Stimulated activated CD4-positive, alpha-beta T cell treated with anti-CD3 and anti-CD28 coated beads, Interleukin-4, amount 100 ng/mL, for 1 hour (primary cell): ENCODE measurements at places on chromosomes 16 and 17.

GRCh38 chr17:1221209-1221608 is 41.4 kb upstream of the ABR start:
- DNase-seq = no peak

GRCh38 chr16:1426734-1427471 is 4.0 kb upstream of the PERCC1 start:
- DNase-seq = no peak

- no peak for DNase-seq
These were observed 7.3 kb upstream of the IL34 start for GRCh38 chr16:70638814-70639792.

GRCh38 chr17:74618451-74618850 is 5.1 kb downstream of the CD300E start:
- no peak for DNase-seq

DNA sequence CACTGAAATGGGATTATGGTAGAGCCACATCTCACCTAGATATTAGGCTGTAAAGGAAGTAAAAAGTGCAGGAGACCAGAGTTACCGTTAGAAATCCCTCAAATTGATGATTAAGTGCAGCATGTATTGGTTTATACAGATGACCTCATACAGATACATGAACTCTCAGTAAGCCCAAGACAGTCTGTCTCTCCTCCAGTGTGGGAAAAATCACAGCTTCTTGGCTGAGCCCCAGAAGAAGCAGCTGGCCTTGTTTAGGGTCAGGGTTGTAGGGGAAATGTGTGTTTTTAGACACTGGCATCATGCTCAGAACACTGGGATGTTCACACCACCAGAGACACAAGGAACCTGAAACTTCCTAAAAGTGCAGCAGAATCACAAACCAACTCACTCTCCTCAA is 135.9 kb downstream of the KATNIP start:
- DNase-seq = no peak

- no peak for DNase-seq
These were observed 17.5 kb downstream of the HELZ start for GRCh38 chr17:67227488-67227887.

GRCh38 chr16:70258065-70258464 is 6.3 kb upstream of the EXOSC6 start:
- no peak for DNase-seq

GRCh38 chr16:87057951-87058560 is 259.1 kb downstream of the C16orf95 start:
- no peak for DNase-seq

DNA sequence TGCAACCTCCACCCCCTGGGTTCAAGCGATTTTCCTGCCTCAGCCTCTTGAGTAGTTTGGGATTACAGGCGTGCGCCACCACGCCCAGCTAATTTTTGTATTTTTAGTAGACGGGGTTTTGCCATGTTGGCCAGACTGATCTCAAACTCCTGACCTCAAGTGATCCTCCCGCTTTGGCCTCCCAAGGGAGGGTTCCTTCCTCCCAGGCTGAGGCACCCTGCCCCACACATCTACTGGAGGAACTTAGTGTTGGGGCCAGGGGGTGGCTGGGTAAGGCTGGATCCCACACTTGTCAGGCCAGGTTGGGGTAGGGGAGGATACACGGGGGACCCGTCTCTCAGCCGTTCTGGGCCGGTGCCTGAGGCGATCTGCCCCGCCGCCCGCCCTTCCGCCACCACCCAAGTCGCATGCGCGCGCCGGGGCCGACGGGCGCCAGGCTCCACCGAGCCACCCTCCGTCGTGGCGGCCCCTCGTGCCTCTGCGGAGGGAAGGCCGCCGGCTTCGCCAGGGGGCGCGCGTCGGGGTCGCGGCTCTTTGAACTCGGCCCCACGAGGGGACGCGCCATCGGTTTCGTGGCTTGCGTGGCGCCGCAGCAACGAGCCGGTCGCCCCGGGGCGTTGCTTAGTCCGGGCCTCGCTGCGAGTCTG is 15.9 kb downstream of the GRB7 start:
- DNase-seq = peak; percentile 73

- DNase-seq = no peak
These were observed 114.4 kb downstream of the SOCS1 start for GRCh38 chr16:11141409-11142260.

GRCh38 chr17:81994593-81995462 is 17.4 kb downstream of the ASPSCR1 start:
- DNase-seq = no peak

DNA sequence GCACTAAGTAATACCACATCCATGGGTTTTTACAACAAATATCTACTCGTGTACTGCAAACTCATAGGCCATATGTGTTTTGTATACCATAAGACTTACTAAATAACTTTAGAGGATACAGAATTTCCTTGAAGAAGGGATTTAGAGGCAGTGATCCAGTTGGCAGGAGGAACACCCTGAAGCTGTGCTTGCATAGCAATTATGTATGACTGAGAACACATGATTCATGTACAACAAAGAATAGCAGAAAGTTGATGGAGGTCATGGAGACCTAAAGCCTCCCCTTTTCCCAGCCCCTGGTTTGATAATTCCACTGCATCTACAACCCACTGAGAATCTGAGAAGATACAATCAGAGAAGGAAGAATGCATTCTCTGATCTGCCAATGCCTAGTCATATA is 83.8 kb upstream of the PMFBP1 start:
- DNase-seq = no peak

- no peak for DNase-seq
These were observed 7.3 kb downstream of the KRT37 start for GRCh38 chr17:41417127-41417526.

DNA sequence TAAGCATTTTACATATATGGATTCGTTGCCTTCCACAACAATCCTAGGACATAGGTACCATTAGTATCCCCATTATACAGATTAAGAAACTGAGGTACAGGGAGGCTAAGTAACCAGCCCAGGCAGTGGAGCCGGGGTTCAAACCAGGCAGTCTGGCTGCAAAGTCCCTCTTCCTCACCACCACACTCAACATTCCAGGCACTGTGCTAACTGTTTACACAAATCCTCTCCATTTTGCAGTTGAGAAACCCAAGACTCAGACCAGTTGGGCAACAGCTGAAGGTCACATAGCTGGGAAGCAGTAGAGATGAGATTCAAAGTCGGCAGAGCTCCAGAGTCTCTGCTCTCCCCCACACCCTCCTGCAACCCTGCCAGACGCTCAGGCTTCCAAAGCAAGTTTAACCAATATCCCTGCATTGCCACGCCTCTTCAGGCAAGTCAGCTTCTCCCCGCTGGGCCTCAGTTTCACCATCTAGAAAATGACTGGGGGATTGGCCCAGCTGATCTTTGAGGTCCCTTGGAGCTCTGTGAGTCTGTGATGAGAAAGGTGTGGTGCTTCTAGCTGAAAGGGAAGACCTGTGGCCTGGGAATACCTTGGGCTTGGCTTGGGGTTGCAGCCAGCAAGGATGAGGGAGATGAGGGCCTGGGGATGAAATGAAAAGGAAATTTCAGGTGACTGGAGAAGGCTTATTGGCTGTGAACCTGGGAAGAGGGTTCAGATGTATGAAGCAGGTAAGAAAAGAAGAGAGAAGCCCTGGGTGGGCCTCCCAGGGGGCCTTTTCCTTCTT is 14.0 kb downstream of the CCR7 start:
- peak; percentile 22 for DNase-seq

DNA sequence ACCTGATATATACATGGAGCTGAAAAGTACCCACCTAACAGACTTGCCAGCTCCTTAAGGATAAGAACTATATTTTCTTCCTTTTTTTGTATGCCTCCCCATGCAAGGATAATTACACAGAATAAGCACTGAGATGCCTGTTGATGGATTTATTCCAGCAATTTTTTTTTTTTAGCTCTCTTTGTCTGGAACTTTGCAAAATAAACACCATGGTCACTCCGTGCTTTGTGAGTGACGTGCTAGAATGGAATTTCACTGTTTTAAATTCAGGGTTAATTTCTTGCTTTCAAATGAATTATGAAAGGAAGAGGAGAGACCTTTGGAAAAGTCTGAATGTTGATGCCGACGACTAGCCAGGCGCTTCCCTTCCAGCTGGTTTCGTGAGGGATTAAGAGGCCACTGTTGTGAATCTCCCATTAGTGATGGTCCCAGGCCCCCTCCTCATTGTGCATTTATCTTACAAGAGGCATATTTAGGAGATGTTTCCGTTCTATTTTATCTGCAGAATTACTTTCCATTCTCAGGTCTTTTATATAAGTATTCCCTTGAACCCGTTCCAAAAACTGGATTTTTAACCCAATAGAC is 529.1 kb downstream of the WWOX start:
- no peak for DNase-seq

- peak; percentile 53 for DNase-seq
These were observed 16.6 kb downstream of the COPRS start for GRCh38 chr17:31842195-31843069.
